CMK (cell line): ENCODE measurements at places on chromosomes 3 and 15.
A peak's percentile ranks its signal among the peaks of the same experiment; 100 is the strongest.

DNA sequence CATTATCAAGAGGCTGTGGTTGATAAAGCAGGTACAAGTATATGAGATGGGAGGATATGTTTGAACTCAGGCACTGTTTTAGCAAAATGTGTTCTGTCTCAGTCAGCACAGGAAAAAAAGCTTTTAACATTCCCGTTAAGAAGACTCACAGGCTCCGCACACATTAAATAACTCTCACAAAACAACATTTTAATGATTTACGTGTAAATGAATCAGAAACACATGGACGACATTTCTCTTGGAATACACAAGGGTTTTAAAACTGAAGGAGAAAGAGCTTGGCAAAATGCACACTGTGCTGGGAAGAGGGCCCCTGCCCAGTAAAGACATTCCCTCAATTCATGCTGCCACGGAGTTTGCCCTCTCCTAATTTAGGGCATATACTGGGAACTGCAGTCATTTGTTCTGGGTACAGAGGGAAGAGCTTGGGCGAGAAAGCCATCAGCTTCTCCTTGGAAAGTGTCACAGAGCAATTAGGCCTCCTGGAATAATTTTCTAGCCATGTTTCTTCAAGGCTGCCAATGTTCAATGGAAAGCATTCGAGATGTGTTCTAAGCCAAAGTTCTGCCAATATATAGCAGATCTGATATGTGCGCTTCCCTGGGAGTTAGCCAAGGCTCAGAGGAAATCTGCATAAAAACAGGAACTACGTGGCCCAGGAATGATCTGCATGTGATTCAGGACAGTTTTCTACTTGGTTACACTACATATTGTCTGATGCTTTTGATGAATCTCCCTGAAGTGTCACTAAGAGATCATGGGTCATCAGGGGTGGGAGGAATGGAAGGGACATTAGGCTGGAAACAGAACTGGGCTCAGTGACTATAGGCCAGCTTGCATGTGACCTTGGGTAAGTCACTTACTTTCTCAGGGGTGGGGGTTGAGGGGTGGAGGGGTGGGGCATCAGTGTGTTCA is 2.2 kb upstream of the MASP1 start:
- no peak for DNase-seq

DNA sequence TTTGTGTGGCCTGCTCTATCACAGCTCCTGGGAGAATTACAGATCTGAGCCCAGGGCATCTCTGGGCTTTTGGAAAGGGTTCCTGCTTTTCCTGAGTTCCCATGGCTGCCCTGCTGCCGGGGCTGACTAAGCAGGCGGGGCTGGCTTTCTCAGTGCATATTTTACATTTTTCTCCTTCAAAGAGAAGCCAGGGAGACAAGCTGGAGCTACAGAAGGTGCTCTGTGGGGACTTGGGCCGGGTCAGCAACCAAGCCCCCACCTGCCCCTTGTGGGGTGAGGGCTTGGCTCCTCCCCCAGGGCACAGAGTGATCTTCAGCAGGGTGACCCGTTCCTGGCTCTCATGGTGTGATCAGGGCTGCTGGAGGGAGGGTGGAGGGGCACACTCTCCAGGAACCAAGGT is 17.4 kb downstream of the ABTB1 start:
- DNase-seq: no peak

- no peak for DNase-seq
Measured at GRCh38 chr3:34396956-34397355, 598.5 kb downstream of the PDCD6IP start.

DNA sequence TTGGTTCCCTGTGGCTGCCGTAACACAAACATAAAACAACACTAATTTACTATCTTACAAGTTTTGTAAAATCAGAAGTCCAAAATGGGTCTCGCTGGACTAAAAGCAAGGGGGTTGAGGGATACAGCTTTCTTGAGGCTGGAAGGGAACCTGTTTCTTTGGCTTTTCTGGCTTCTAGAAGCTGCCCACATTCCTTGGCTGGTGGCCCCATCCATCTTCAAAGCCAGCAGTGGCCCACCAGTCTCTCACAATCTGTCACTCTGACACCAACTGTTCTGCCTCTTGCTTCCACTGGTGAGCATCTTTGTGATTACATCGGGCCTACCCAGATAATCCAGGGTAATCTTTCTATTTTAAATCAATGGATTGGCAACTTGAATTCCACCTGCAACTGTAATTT is 1.1 kb upstream of the ANPEP start:
- DNase-seq: no peak

DNA sequence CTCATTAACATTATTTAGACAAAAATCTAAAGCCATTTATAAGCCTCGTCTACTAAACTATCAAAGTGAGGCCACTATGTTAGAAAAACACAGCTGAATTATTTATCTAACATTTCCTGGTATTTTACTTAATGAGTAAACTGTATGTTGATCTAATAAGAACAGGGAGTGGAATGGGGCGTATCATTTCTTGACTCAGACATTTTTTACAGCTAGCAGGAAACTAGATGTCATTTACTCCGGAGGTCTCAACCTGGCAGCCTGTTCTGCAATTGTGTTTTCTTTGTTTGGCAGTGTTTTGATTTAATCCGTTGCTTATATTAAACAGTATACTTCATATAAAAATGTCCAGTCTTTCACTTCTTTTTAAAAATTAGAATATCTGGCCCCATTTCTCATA is 79.1 kb upstream of the ABI3BP start:
- no peak for DNase-seq

DNA sequence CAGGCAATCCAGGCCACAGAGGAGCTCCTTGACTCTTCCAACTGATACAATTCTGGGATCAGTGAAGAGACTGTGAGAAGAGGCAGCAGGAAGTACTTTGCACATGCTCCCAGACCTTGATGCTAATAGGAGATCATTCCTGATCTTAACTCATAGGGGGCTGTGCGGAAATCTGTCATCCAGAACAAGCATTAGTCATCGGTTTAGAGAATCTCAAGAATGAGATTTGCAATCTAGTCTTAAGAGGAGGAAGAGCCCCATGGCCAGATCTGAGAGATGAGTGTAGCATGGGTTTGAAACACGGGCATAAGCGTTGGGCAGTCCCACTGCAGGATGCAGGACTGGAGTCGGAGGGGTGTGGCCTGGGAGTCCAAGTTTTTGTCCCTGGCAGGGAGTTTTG is 1081.1 kb downstream of the NAALADL2 start:
- DNase-seq: no peak

- DNase-seq: peak; percentile 5
Measured at GRCh38 chr15:58070801-58071418, 5.4 kb upstream of the ALDH1A2 start.

- DNase-seq: no peak
Measured at GRCh38 chr15:66085128-66085527, 168.4 kb downstream of the MEGF11 start.

GRCh38 chr3:158820521-158820920 is 18.7 kb downstream of the MFSD1 start:
- no peak for DNase-seq

- no peak for DNase-seq
Measured at GRCh38 chr3:40741729-40742128, 217.0 kb downstream of the ZNF621 start.

DNA sequence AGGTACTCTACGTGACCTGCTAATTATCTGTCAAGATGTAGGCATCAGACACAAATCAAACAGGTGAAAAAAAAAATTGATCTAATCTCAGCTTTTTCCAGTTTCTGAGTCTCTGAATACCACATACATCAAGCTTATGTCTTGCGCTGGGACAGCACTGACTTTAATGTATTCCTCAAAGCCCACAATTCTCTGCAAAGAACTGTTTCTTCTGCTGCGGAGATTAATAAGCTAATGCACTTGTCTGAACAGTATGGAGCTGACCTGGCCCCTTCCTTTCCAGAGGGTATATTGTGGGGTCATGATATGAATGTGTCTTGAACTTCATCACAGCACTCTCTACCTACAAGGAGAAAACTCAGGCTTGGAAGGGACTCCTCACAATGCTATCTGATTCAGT is 87.8 kb downstream of the FOXB1 start:
- DNase-seq: no peak

- no peak for DNase-seq
Measured at GRCh38 chr3:56612146-56612545, 55.2 kb downstream of the CCDC66 start.

- DNase-seq: no peak
Measured at GRCh38 chr15:65339416-65339815, 34.9 kb downstream of the RNU5B-1 start.

- no peak for DNase-seq
Measured at GRCh38 chr3:126083138-126083445, 832 bp downstream of the SLC41A3 start.

DNA sequence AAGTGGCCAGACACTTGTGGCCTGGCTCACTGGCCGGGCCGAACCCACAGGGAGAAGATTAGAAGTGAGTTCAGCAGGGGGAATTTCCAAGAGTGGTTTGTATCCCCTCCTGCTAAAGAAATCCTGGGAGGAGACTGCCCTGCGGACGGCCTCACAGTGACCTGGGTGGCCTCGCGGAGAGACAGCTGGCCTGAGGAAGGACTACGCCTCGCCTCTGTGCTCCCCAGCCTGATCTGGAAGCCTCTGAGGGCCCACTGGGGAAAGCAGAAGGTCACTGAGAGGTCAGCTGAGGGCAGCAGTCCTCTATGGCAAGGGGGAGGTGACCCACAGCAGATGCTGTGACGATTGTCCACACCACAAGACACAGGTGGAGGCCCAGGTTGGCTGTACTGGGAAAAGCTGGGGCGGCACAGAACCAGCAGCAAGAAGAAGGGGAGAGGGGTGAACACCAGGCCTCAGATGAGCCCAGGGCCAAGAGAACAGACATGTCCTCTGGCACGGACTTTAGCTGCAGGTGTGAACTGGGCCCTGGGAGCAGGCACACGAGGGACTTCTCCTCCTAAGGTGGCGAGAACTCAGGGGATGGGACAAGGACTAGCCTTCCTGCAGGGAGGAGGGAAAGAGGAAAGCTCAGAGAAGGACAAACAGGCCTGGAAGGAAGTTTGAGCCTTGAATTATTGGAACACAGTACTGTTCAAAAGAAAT is 37.2 kb upstream of the DLG1 start:
- peak; percentile 12 for DNase-seq

DNA sequence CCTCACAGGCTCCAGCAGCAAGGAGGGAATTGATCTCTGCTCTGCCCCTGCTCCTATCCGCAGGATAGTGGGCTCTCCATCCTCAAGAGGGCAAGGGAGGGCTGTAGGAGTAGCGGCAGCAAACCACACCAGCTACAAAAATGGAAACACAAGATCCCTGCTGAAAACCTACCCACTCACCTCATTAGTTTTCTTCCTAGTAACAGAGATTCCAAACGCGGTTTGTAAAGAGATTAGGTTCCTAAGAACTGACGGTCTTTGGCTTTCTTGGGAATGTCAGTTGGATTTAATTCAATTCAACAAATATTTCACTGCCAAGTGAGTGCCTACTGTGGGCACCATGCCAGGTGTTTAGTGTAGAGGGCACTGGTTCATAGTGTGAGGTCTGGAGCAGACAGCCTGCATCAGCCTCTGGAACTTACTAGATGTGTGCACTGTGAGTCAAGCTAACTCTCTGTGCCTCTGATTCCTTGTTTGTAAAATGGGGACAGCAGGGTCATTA is 84.7 kb downstream of the MRPL46 start:
- no peak for DNase-seq

DNA sequence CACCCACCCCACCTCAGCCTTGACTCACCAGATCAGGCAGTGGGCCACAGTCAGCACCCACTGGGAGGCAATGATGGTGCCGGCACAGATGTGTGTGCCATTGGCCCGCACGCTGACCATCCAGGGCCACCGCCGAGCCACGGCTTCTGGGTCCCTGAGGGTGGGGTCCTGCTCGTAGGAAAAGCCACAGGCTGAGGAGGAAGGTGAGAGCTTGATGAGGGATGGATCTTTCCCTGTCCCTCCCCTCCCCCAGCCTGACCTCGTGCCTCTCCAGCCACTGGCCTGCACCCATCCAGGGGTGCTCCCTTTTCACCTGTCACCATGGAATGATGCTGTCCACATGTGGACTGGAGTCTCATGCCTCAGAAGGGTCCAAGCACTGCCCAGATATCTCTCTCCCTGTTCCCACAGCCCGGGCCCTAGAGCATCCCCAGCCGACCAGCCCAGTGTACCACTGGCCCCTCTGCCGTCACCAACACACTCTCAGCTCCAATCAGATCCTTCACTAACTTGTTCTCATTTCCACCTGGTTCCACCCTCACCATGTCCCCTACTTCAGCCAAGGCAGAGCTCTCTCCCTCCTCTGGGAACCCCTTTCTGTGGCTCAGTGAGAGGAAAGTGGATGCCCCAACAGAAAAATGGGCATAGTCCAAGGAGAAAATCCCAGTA is 2.0 kb downstream of the PRSS50 start:
- no peak for DNase-seq

- no peak for DNase-seq
Measured at GRCh38 chr15:27506752-27507151, 535.8 kb downstream of the GABRG3 start.

DNA sequence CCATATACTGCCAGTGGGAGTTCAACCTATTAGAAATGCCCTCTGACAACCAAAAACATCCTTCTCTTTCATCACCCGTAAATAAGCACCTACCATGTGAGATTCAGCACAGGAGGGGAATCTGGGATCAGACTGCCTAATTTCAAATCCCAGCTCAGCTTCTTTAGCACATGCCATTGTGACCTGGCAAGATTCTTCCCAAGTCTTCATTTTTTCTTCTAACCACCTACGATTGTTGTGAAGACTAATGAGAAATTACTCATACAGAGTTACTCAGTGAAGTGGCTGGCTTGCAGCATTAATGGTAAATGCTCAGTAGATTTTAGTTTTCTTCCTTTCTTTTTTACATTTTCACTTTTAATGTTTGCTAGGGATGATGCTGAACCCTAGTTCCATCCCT is 176.7 kb downstream of the PDZRN3 start:
- DNase-seq: no peak

GRCh38 chr3:177358091-177358976 is 161.1 kb upstream of the TBL1XR1 start:
- DNase-seq: peak; percentile 69

GRCh38 chr15:74170875-74171578 is 2.5 kb upstream of the ISLR start:
- DNase-seq: no peak

- DNase-seq: no peak
Measured at GRCh38 chr3:120568598-120568997, 27.5 kb upstream of the NDUFB4 start.

- DNase-seq: no peak
Measured at GRCh38 chr3:161793194-161793930, 296.8 kb downstream of the OTOL1 start.

DNA sequence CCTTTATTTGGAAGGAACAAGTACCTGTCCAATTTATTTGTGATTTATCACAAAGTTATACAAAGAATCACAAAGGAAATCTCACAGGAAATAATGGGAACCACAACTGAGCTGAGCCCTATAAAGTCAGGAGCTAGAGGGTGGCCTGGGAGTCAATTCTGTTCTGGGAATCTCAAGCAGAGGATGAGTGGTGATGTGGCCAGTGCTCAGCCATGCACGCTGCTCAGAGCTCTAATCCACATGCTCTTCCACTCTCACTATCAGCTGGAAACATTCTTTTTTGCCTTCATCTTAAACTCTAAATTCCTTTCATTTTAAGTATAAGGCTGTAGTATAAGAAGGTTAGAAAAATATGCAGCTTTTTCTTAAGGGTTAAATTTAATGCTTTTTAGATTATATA is 36.6 kb downstream of the UACA start:
- DNase-seq: no peak
